ENCODE measurements at places on chromosomes 4 and X.

- DNase-seq, result no peak
These were observed 29.2 kb downstream of the SMIM14 start for GRCh38 chr4:39609454-39609931.

DNA sequence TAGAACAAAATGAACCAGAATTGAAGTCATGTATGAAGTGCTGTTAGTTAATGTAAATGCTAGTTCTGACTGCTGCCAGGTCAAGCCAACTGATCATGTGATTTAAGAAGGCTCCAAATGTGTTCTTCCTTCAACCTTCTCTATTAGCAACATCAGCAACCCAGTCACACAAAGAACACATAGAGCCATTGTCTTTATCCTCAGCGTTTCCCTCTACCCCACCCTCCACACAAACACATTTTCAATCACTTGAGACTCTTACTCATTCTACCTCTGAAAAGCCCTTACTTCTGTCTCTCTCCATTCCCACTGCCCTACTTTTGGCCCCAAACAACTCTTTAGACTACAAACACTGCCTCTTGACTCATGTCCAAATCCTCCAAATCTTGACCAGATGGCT lies 89.7 kb upstream of the KDR start:
- DNase-seq, result no peak

GRCh38 chrX:114626323-114626722 lies 42.4 kb downstream of the HTR2C start:
- no peak for DNase-seq

GRCh38 chr4:2412534-2412884 lies 5.9 kb downstream of the ZFYVE28 start:
- no peak for DNase-seq

- DNase-seq, result no peak
These were observed 371.2 kb downstream of the SPRY1 start for GRCh38 chr4:123767806-123768205.
